ENCODE measurements at places on chromosomes 16 and 17.
A peak's percentile ranks its signal among the peaks of the same experiment; 100 is the strongest.

GRCh38 chr17:16435925-16436886 lies 20.8 kb downstream of the TRPV2 start:
- no peak for DNase-seq

GRCh38 chr17:28326114-28326513 lies 7.1 kb downstream of the TMEM97 start:
- no peak for DNase-seq

DNA sequence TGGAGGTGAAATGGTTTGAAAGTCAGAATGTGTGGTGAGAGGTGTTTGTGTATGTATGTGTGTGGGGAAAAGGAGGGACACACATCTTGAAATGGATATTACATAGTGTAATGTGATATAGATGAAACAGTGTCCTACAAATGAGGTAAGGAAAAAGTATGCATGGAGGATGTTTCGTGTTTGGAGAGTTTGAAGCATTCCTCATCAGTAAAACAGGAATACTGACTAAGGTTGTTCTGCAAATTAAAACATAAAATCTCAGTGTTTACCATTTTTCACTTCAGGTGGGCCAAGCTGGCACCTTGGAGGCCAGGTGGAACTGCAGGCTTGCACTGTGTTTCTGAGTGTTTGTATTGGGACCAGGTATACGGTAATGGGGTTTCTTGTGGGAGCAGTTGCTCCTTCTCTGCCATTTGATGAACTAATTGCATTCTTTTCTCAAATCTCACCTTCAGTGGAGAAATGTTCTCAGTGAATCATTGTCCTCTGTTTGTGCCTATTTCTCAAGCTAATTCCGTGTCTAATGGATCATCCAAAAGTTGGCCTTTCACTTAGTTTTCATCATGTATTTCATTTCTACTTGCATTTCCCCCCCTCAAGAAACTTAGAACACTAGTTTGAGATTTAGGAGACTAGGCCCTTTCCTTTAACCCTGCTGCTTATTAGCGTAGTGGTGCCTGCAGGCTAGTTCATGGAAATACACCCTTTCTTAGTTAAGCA lies 8.2 kb upstream of the TBKBP1 start:
- DNase-seq: no peak

DNA sequence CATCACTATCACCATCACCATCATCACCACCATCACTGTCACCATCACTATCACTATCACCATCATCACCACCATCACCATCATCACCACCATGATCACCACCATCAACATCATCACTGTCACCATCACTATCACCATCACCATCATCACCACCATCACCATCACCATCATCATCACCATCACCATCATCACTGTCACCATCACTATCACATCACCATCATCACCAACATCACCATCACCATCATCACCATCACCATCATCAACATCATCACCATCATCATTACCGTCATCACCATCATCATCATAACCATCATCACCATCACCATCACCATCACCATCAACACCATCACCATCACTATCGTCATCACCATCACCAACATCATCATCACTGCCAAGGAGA lies 273.8 kb downstream of the FOXL1 start:
- no peak for DNase-seq

DNA sequence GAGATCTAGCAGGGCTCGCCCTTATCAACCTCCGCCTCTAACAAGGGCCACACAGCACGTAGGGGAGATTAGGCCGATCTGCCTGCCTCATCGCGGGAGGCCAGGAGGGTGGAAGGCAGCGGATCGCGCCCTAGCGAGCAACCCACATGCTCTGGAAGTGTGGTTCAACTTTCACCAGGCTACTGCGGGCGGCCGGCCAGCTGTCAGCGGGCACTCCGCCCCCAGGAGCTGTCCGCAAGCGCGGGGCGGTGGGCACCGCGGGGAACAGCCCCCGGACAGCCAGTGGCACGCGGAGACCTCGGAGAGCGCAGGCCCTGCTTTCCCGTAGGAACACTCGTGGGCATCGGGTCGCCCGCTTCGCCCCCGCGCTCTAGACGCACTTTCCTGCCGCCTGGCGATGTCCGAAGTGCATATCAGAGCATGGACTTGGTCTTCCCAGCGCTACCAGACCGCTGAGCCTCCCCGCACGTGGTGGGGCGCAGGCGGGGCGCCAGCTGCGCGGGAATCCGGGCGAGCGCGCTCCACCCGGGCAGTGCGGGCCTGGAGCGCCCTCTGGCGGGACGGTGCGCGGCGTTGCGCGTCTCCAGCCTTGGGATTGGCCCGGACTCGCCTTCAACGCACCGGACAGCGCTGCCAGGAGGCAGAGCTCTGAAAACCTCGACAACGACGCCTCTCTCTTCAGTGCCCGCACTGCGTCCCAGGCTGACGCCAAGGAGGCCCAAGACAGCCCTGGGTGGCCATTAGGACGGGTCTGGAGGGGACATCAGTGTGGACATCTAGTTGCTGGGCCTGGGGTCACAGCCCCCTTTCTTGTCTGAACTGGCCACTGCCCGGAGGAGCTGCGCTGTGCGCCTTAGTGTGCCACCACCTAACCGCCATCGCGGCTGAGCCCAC lies 3.6 kb upstream of the ZNHIT3 start:
- DNase-seq: peak; percentile 70

DNA sequence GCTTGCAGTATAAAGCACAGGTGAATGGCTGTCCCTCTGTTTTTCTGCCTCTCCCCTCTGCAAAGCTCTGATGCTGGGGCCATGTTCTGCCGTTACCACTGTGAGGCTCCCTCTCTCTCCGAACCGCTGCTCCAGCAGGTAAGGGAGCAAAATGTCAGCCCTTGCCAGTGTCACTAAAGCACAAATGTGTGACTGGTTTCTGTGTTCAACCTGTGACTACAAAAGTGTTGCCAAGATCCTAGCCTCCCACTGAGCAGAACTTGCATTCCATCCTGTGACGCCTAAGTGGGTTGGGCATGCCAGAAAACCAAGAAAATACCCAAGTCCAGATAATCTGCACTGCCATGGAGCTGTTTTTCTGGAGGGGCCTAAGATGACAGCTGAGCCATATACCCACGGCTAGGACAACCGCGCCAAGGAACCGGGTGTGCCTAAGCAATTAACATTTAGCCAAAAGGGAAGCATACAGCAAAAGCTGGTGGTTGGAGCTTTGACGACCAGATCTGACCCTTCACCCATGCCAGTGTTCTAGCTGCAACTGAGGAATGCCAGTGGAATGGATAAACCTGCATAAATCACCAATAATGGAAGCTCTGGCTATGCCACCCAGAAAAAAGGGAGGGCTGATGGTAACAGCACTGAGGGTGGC lies 35.0 kb downstream of the PSME3IP1 start:
- DNase-seq: no peak

- no peak for DNase-seq
Observed at GRCh38 chr17:56779322-56779721, 54.4 kb downstream of the C17orf67 start.

GRCh38 chr16:14445937-14446715 lies 183.9 kb downstream of the PARN start:
- DNase-seq: no peak

DNA sequence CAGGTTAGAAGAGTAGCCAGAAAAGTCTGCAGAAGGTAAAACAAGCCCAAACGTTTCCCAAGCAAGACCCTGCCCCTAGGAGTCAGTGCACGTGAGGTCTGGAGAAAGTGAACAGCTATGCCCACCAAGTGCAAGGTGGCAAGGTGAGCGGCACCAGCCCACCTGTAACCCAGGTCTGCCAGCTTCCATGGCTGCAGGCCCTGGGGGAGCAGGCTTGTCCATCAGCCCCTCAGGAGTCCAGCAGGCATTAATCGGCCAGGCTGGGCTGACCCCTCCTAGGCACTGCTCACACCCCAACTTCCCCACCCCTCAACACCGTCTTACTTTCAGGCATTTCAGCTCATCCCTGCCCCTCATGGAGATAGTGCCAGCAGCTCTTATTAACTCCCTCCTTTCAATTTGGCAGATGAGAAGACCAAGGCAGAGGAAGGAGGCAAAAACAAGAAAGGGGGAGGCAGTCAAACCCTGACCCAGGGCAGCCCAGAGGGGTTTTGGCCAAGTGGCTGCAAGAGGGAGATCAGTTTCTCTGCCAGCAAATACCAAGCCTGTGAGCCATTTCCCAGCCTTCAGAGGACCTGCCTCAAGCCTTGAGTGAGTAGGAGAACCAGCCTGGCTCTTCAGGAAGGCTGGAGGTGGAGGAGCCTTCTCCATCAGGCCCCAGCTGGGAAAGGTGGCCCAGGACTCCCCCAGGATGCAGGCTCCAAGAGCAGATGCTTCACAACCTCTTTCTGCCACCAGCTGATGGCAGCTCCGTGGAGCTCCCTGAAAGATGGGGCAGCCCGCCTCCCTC lies 14.7 kb downstream of the BEAN1 start:
- no peak for DNase-seq

DNA sequence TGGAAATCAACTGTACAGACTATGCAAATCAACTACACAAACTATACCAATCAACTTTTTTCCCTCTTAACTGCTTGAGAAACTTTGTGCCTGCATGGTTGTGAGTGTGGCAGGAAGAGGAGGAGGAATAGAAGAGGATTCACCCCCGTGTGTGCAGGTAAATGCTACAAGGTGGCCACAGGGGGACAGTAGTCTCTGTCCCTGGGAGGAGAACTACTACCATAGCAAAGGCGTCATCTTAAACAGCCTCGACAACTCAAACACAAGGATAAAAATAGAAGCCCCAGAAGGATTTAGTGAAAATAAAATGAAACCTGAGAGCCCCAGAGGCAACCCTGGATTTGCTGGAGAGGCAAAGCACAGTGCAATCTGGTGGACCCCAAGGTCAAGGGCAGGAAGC lies 199.5 kb upstream of the DYNLRB2 start:
- DNase-seq: no peak

All from renal cortex interstitium (tissue), 15 donors.